ENCODE measurements at places on chromosomes 12 and 14. TPM values are rescaled to one million over a fixed set of nuclear protein-coding genes. Genes with fewer than 3 reads are reported as not detected.

Gene LRFN5
- total RNA-seq = 13.3 TPM

Gene MGP
- total RNA-seq = 0.26 TPM

Gene TAS2R42
- not detected for total RNA-seq

Gene NDUFA9
- total RNA-seq = 96.7 TPM

Gene CCER1
- not detected for total RNA-seq

DNA sequence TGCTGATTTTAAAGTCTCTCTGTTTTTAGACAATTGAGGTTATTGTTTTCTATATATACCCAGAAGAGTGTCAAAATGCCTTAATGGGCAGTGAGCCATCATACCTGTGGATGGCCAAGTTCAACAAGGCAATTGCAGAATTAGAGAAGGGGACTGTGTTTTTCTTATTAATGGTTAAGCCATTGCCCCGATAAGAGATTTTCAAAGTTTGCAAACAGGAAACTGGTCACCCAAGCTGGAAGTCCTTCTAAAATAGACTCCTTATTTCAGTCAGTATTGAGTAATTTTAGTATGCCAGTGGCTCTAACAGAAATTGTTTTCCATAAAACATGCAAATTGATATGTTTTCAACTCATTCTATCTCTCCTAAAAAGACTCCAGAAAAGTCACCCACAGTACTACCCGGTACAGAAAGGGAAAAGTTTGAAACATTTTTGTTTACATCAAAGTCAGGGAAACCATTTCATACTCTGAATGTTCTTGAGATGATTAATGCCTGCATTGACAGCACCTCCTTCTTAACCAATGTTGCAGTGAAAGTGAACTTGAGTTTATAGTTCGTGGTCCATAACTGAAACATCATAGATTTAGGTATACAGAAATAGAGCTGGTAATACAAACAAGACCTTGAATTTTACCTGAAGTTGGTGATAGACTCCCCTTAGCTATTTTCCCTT is 191.1 kb downstream of the TMX1 start:
- peaks cover 3% of the 10 kb centered on the region for H3K4me1 ChIP-seq
- no peaks in the 10 kb centered on the region for H3K27me3 ChIP-seq
- H3K36me3 ChIP-seq = no peaks in the 10 kb centered on the region

GRCh38 chr12:126534495-126534894 is 1469.3 kb downstream of the AACS start:
- H3K4me3 ChIP-seq = no peak overlapping the region
- no peaks in the 10 kb centered on the region for H3K4me1 ChIP-seq
- no peaks in the 10 kb centered on the region for H3K27me3 ChIP-seq
- no peak for DNase-seq
- no peak overlapping the region for H3K27ac ChIP-seq
- H3K36me3 ChIP-seq = peaks cover 4% of the 10 kb centered on the region

DNA sequence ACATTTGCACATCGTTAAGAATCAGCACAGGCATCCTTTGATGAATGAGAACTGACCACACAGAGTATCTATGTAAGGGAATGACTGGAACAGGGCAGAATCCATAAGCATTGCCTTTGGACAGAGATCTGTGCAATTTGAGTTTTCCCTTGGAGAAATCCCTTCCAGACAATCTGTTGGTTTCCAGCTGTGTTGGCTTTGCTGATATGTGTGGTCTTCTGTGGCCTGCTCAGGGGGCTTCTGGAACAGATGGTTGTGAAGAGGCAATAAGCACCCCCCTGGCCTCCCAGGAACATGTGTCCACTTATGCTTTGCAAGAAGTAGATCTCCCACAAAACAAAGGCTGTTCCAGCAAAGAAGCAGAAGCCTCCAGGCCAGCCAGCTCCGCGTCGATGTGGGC is 111.4 kb upstream of the TMEM132C start:
- no peak overlapping the region for H3K27ac ChIP-seq
- H3K4me1 ChIP-seq = no peaks in the 10 kb centered on the region
- no peak overlapping the region for H3K4me3 ChIP-seq
- no peak for DNase-seq

DNA sequence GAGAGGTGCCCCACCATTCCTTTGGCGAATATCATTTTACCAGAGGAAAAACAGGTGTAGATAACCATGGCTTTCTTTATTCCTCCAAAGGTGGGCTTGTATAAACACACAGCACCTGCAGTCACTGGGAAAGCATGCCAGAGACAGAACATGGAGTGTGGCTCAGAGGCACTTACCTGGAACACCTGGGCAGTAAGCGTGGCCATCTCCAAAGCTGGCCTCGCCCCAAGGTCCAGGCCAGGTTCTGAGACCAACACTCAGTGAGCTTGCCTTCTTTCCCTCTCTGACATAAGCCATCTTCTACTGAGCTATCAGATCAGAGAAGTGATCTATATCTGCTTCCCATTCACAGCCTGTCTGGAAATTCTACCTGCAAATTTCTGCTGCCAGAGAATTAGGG is 70.5 kb downstream of the NUAK1 start:
- H3K36me3 ChIP-seq = peaks cover 53% of the 10 kb centered on the region
- peaks cover 7% of the 10 kb centered on the region for H3K27me3 ChIP-seq
- DNase-seq = no peak

DNA sequence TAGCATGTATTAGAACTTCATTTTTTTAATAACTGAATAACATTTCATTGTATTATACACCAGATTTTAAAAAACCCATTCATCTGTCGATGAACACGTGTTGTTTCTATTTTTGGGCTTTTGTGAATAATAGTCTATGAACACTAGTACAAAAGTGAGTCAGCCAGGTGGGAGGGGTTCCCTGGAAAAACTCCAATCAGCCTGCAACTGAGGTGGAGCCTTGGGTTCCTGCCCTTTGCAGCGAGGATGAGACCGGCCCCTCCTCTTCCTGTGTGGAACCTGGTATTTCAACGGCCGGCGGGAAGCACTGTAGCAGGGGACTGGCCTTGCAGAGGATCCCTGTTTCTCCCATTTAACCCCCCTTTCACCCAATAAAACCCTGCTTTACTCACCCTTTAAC is 56.1 kb downstream of the LMNTD1 start:
- H3K4me3 ChIP-seq = no peak overlapping the region
- H3K4me1 ChIP-seq = no peaks in the 10 kb centered on the region
- H3K36me3 ChIP-seq = no peaks in the 10 kb centered on the region
- H3K27ac ChIP-seq = no peak overlapping the region
